ENCODE measurements at places on chromosomes 12 and 14. TPM values are rescaled to one million over a fixed set of nuclear protein-coding genes. Genes with fewer than 3 reads are reported as not detected.

DNA sequence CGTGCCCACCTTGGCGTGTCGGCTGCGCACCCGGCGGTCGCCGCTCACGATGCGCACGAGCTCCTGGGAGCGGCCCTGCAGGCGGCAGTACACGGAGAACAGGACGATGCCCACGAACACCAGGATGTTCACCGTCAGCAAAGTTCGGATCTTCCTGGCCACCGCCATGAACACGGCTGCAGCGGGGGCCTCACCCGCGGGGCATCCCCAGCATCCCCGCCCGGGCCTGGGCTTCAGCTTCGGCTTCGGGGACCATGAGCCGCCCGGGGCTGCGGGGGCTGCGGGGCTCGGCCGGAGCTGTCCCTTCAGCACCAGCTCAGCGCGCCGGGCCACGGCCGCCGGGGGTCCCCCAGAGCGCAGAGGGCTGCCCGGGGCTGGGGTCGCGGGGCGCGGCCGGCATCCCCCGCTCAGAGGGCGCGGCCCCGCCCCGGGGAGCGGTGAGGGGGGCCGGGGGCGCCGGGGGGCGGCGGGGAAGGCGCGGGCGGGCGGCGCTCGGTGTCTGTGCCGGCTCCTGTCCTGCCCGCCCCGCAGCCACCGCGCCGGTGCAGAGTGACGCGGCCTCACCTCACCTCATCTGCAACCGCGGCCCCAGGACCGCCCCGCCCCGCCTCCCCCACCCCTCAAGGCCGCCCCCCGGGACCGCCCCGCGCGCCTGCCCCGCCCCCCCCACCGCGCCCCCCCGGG is at the start of gene GALNT9:
Gene GALNT9, minus strand, starts transcription at position 554 of the 684 bp plus-strand sequence. Its CDS starts 386 bp downstream, at position 168.
- peak; percentile 53 for DNase-seq

Gene RAD9B
- 1.1 TPM for total RNA-seq

Gene SERPINA9
- not detected for total RNA-seq

Gene PPP4R3A
- 47.4 TPM for total RNA-seq

Gene PCED1B
- 0.89 TPM for total RNA-seq

Gene MIPOL1
- 7.0 TPM for total RNA-seq

Data from Right ventricle myocardium inferior (tissue), 1 donor.